ENCODE measurements at places on chromosomes 7 and 10. TPM values are rescaled to one million over a fixed set of nuclear protein-coding genes. Genes with fewer than 3 reads are reported as not detected.

TSPAN13 gene
- 14.1 TPM for total RNA-seq

GRCh38 chr10:55628260-55628701 is 732.8 kb downstream of the ZWINT start:
- DNase-seq: no peak

DNA sequence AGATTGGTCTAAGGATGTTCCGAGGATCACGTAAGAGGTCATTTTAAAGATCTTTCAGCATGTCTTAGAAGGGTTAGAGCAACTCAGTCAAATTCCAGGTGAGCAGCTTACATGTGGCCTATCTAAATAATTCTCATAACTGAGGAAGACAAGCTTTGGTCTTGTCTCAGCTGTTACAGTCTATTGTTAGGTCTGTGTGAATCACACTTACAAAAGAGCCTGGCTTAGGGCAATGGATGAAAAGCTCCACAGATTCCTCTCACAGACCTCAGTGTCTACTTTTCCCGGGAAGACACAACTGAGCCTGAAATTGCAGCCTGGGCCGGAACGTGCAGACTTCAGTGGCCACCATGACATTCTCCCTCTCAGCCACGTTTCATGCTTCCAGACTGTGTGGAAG is 173.1 kb downstream of the INHBA start:
- no peak for DNase-seq

DNA sequence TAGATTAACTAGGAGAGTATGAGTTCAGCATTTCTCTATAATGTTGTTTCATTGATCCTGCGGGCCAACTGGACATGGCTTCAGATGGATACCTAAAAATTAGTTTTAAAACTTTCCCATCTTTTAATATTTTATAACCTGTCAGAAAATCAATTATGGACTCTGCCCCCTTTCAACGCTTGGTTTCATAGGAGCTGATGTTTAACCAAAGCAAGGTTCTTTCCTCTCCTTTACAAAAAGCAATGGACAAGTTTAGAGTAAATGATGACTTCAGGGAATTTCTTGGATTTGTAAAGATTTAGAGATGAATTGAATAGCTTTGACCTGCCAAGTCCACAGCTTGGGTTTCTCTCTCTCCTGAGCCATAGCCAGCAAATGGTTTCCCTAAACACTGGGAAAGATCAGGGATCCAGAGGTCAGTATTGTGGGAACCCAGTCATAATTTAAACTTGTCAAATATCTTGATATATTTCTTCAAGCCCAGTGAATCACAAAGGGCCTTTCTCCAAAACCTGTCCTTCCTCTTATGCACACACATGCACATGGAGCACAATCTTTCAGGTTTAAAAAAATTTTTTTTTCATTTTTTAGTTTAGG is 177.1 kb downstream of the EVX1 start:
- DNase-seq: no peak

DNA sequence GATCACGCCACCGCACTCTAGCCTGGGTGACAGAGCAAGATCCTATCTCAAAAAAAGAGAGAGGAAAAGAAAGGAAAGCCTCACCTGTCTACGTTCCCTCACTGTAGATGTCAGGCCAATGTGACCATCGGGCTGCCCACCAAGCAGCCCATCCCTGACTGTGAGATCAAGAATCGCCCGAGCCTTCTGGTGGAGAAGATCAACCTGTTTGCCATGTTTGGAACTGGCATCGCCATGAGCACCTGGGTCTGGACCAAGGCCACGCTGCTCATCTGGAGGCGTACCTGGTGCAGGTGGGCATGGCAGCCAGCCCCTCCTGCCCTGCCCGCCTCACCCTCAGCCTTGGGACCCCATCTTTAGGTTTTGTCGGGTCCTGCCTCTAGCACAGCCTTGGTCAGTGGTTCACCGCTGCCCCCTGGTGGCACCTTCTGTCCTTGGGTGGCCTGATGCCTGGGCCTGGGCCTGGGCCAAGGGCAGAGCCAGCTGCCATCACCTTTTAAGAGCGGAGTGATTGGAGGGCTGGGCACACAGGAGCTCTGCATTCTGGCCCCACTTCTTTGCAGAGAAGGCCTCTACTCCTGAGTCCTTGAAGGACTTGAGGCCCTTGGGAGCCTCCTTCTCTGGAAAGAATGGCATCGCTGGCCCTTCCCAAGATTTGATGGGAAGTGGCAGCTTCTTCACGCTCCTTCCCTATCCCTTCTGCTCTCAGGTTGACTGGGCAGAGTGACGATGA is 14.4 kb upstream of the AHCYL2 start:
- peak; percentile 69 for DNase-seq

- DNase-seq: no peak
These were observed 54.6 kb downstream of the TEX36 start for GRCh38 chr10:125628104-125629049.
